ENCODE measurements at places on chromosomes 7 and 10. TPM values are rescaled to one million over a fixed set of nuclear protein-coding genes. Genes with fewer than 3 reads are reported as not detected.

Gene ASB4
- total RNA-seq = 0.15 TPM

Gene DNAJB12
- total RNA-seq = 33.4 TPM

Gene SPDYE5
- not detected for total RNA-seq

Gene HMX2
- total RNA-seq = not detected

Gene CTAGE6
- not detected for total RNA-seq

Gene TRPV5
- not detected for total RNA-seq

Gene BTBD16
- 0.66 TPM for total RNA-seq

Gene PLAU
- total RNA-seq = 124 TPM

Gene PTN
- total RNA-seq = not detected

Gene MYO1G
- 0.27 TPM for total RNA-seq

Gene AOC1
- total RNA-seq = 0.02 TPM

Gene XRCC2
- total RNA-seq = 4.8 TPM

Gene CCL24
- total RNA-seq = not detected

Gene LRRC4
- not detected for total RNA-seq

Gene C10orf53
- total RNA-seq = not detected

Gene MYO3A
- not detected for total RNA-seq

Gene LRRC18
- total RNA-seq = not detected

Gene FAM149B1
- 6.7 TPM for total RNA-seq

Gene PLEKHA1
- 16.5 TPM for total RNA-seq

Gene H2BK1
- not detected for total RNA-seq

Gene SLC26A4
- total RNA-seq = 0.14 TPM

Gene EN2
- total RNA-seq = 0.83 TPM

Gene HOXA5
- 5.1 TPM for total RNA-seq

Gene MKX
- total RNA-seq = not detected

Gene MEOX2
- not detected for total RNA-seq

Gene RTKN2
- total RNA-seq = 0.83 TPM

Gene SORCS1
- total RNA-seq = not detected

Gene HMX3
- total RNA-seq = 0.08 TPM

Gene EIF4H
- 302 TPM for total RNA-seq

Measured in A549 treated with AZD2906 at 1 μM for 4 hours (cell line).